ENCODE measurements at places on chromosomes 3 and 15.
A peak's percentile ranks its signal among the peaks of the same experiment; 100 is the strongest.

DNA sequence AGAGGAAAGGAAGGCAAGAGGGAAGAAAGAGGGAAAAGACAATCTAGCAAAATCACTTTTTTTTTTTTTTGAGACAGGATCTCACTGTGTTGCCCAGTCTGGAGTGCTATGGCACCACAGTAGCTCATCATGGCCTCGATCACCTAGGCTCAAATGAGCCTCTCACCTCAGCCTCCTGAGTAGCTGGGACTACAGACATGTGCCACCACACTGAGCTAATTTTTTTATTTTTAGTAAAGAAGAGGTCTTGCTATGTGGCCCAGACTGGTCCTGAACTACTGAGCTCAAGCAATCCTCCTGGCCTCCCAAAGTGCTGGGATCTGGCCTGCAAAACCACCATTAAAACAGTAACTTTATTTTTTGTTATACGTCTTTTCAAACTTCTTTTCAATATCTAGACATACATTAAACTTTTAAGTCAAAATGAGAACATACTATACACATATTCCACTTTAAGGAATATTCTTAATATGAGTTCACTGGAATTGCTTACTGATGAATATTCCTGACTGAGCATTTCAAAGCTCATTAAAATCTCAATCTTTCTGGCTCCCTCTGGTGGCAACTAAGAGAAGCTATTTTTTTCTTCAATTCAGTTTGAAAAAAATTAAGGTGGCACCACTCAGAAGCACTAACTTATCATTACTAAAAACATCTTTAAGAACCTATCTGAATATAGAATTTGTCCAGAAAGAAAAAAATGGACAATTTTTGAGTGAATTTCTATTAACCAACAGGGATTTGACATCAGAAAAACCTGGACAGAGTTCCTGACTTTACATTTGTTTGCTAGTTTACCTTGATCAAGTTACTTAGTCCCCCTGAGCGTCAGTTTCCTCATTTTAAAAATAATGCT, 40.9 kb downstream of the UACA start:
- peak; percentile 52 for DNase-seq

DNA sequence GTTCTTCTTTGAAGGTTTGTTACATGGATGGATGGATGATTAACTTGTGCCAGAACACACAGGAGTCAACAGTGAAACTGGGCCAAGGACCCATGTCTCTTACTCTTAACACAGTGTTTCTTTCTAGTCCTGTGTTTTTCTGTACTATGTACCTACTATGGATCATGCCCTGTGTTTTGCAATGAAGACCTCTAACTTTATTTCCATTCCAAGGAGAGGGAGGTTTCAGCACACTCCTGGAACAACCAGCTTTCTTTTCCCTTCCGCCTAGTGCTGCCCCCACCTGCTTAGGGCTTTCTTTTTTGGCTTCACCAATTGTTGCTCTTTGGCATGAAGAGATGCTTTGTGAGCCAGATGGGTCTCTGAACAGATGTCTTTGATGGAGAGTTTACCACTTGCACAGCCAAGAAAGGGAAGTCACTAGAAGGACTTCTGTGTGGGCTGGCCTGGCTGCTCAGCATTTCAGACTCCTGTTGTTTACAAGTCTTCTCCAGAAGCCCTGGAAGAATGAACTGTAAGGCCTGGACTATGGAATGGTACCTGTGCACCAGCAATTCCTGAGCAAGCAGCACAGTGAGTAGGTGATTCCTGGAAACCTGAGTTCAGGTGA, 44.5 kb downstream of the SNAPC5 start:
- DNase-seq: no peak

DNA sequence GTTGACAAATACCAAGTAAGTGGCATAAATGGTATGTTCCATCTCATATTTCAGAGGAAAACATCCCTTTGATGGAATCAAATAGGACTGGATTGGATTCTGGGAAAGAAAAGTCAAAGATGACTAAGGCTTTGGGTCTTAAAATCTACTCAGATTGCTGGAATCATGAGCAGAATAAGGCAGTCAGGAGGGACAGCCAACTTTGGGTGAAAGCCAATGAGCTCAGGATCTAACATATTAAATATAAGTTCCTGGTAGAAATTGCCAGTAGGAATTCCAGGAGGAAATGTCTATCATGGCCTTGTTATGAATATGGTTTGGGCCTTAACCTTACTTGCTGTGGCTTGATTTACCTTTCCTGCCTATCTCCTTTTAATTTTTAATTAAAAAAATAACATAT, 55.3 kb downstream of the ISL2 start:
- DNase-seq: no peak

GRCh38 chr3:108388136-108389132, 92.1 kb downstream of the HHLA2 start:
- DNase-seq: peak; percentile 31

DNA sequence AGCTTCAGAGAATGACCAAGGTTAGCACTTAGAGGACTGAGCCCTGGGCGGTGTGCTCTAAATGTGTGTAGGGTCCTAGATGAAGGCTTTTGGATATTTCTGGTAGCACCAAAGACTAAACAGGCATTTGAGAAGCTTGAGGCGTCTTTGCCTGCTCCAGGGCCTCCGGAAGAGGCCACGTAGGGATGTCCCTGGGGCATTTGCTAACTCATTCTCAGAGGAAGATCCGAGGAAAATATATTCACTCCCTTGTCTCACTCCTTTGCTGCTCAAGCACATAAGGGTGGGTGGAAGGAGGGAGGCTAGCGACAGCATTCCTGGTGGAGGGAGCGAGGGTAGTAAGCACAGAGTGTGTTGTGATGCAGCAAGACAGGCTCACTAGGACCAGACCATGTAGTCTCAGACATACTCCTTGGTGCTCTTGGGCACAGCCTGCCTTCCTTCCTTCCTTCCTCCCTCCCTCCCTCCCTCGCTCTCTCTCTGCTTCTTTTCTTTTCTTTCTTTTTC, 38.5 kb upstream of the XCR1 start:
- no peak for DNase-seq

DNA sequence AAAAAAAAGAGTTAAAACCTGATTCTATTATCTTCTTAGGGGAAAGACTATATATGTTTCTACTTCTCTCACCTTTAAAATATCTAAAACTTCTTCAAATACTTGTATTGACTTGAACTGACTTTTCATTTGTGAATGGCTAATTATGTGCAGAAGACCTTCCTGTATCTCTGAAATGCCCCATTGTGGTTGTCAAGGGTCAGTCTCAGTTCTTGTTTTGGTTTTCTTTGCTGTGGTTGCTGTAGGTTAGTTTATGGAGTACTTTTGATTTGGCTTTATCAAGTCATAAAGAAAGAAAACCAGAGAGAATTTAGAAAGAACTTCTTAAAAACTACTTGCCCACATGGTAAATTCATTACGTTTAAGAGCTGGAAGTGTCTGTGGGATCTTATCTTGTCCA, 345.3 kb upstream of the POU1F1 start:
- no peak for DNase-seq

- DNase-seq: no peak
Measured at GRCh38 chr3:107954845-107955244, 136.0 kb downstream of the CD47 start.

DNA sequence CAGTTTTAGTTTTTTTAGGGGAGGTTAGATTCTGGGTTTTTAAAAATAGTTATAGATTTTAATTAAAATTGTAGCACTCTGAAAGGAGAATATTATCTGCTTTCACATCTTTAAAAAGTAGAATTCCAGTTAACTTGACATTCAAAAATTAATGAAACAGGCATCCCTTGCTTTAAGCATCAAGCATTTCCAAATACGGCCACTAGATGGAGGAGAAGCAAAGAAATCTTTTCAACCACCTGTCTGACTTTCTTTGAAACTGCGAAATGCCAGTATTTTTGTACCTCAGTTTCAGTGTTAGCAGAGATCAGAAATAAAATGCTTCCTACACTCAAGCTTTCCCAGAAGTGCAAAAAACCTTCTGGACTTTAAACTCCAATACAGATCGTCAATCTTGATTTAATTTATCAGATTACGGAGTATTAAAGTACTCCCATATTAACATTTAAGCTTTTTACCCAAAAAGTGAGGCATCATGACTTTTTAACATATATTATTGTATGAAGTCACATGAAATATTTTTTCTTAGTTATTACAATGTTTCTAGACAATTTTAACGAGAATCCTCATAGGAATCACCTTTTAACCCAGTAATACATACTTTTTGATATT, 153.3 kb downstream of the P3H2 start:
- DNase-seq: peak; percentile 62

DNA sequence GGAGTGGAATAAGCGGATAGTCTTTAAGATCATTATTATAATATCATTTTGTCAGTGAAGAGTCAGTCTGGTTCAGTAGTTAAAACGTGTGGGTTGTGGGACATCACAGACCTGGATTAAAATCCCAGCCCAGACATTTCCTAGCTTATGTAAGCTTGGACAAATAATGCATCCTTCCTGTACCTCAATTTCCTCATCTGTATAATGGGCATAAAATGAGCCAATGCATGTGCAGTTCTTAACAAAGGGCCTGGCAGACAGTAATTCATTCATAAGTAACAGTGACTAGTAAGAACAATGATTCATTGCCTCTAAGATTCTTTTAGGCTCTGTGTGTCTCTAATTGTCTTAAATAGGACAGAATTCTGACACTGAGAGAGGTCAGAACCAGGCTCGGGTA, 76.1 kb downstream of the SCN10A start:
- no peak for DNase-seq

DNA sequence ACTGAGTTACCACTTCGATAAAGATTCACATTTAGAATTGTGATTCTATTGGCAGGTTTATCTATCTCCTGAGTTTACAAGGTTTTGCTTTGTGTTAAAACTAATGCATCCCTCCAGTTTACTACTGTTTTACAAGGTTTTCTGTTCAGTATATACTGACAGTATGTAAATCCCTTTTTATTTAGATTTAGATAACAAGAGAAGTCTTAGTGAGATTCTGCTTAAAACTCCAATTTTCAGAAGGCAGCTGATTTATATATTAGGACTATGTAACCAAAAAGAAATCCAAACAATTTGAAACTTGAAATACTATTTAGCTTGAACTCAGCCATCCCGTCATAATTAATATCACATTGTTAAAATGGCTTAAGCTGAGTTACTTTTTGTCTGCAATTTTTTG, 619.2 kb downstream of the NAALADL2 start:
- no peak for DNase-seq

GRCh38 chr3:102053375-102053989, 204.2 kb downstream of the NFKBIZ start:
- no peak for DNase-seq

- DNase-seq: no peak
Measured at GRCh38 chr3:42106646-42107045, 15.5 kb downstream of the TRAK1 start.

DNA sequence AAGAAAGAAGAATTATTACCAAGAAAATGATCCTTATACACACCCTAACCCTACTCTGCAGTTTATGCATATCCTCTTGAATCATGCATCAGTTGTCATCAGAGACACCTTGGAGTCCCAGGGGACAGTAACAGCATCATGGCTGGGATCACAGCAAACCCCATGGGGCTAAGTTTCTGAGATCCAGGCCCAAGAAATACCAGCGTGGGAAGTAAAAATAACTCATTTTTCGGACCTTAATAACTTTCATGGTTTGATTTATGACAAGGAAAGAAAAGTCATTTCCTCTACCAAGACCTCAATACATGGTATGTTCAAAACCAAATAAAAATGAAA, 38.8 kb upstream of the B3GNT5 start:
- no peak for DNase-seq

- no peak for DNase-seq
Measured at GRCh38 chr3:183038221-183038620, 57.9 kb upstream of the DCUN1D1 start.

DNA sequence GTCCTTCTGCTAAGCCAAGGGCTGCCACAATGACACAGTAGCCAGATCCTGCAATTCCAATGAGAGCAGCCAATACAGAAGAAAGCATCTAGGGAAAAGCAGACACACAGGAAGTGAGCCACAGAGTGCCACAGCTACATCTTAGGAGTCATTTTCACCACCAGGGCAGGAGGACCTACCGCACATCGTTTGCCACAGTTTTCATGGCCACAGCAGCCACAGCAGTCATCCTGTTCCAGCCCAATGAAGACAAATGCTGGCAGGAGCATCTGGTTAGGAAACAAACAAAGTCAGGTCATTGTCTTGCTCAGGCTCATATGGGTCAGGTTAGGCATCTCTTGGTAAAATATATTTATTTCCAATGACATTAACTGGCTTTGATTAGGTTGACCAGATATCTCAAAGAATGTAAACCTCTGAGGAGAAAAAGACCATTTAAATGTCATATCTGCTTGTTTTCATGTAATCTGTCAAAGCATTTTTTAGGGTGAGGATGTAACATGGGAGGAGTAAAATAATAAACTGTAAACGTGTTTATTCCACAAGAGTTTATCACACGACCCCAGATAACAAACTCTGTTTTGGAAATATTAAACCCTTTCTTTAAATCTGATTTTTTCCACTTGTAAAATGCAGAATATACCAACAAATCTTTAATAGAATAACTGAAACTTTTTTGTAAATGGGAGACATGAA, 1.8 kb downstream of the TM4SF1 start:
- no peak for DNase-seq

DNA sequence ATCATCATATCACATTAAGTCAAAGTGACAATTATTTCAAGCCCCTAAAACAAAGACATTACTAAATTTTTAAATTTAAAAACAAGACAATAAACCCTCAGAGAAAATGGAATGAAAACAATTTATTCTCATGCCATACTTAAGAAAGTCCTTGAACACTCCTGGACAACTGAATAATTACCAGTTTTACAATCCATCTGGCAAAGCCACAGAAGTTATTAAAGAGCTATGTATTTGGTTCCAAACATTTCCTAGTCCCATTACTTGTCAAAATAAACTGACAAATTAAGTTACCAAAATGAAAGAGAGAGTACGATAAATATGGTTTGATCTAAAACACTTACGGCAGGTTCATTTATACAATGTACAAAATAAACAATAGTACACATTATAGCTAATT, 63.2 kb downstream of the LRRFIP2 start:
- no peak for DNase-seq

GRCh38 chr15:67024314-67024997, 40.9 kb upstream of the SMAD3 start:
- DNase-seq: no peak

GRCh38 chr15:65926459-65926858, 57.2 kb downstream of the RAB11A start:
- DNase-seq: no peak

DNA sequence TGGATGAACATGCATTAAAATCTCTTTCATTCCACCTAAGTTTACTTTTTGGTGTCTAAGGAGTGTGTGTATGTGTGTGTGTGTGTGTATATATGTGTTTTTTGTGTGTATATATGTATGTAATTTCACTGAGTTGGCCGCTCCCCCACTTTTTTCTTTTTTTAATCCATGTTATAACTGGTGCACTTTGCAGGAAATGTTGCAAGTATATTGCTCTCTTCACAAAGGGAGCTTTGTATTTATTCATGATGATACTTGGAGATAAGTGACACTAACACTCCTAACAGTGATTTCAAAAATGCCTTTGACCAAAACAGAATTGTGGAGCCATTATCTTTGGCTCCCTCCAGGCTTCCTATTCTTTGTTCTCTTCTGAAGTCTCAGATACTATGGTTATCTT, 95.8 kb downstream of the FNDC3B start:
- no peak for DNase-seq
